ENCODE measurements at places on chromosomes 16 and 17.

- peak; percentile 63 for DNase-seq
Measured at GRCh38 chr17:77476931-77477805, 336.4 kb downstream of the SEC14L1 start.

DNA sequence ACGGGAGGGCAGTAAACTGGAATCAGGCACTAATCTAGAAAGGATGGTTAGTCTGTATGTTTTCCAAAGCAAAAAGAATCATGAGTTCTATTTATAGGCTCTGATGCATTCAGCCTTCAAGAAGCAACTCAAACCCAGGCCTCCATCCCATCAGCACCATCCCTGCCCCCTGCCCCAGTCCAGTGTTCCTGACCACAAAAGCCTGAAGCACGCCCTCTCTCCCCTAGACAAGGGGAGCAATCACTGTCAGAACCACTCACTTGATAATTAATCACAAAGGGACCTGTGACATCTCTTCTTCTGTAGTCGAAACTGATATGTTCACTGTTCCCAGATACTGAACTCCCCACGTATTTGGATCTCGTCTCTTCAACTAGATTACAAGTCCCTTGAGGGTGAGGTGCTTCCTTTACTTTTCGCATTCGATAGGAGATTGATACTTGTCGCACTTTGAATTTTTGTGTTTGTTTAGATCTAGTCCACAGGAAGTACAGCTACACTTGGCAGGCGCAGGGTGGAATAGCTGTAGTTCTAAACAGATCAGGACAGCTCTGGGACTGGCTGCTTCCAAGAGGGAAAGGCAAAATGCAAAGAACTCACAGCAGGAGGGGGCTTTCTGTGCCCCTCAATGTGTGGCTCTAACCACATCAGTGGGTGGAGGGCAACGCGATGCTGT, 36.4 kb upstream of the CCDC182 start:
- no peak for DNase-seq

DNA sequence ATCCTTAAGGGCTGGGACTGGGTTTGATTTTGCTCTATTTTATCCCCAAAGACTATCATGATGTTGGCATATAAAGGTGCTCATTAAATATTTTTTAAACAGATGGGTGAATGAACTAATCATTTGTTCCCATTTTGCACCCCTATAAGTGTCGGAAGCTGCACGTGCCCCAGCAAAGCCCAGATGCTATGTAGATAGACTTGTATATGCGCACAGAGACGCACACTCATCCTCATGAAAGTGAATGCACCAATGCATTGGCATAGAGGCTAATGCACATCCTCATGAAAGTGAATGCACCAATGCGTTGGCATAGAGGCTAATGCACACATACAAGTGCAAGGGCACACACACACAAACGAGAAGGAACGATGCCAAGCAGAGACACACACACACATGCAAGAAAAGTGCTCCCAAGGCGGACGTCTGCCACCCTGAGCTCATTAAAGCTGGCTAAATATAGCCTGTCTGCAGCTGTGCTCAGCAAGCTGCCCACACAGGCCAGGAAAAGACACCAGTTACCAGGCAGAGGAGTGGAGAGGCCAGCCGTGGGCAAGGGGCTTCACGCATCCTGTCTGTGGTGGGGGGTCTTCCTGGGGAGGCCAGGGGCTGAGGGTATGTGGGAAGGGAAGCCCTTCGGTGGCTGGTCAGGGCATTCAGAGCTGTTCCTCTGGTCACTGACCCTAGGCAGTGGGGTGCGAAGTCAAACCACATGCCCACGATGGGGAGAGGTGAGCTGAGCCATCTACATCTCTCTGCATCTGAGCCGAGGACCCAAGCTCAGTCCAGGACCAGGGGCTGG, 52.6 kb downstream of the PIMREG start:
- no peak for DNase-seq

GRCh38 chr16:54582631-54583250, 296.2 kb upstream of the IRX3 start:
- DNase-seq = no peak

GRCh38 chr16:1532081-1532760, 1.2 kb upstream of the TMEM204 start:
- no peak for DNase-seq

- no peak for DNase-seq
Measured at GRCh38 chr16:8489580-8489979, 100.7 kb downstream of the TMEM114 start.

DNA sequence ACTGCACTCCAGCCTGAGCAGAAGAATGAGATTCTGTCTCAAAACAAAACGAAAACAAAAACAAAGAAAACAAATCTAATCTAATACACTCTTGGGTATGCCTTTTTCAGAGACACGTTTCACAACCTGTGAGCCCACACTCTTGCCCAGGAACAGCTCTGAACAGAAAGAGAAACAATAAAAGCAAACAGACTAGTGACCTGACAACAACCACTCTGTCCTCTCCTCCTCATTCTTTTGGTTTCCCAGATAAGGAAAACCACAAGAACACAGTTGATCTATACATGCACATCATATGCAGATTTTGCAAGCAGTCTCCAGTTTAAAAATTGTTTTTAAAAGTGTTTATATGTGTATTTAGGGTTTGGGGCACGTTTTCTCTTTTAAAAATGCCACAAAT, 1.3 kb downstream of the MKS1 start:
- no peak for DNase-seq

GRCh38 chr16:57452021-57452420, 4.7 kb downstream of the COQ9 start:
- no peak for DNase-seq

- no peak for DNase-seq
Measured at GRCh38 chr17:64658931-64659330, 3.2 kb downstream of the SMURF2 start.

GRCh38 chr16:69611103-69611640, 45.4 kb downstream of the NFAT5 start:
- no peak for DNase-seq

DNA sequence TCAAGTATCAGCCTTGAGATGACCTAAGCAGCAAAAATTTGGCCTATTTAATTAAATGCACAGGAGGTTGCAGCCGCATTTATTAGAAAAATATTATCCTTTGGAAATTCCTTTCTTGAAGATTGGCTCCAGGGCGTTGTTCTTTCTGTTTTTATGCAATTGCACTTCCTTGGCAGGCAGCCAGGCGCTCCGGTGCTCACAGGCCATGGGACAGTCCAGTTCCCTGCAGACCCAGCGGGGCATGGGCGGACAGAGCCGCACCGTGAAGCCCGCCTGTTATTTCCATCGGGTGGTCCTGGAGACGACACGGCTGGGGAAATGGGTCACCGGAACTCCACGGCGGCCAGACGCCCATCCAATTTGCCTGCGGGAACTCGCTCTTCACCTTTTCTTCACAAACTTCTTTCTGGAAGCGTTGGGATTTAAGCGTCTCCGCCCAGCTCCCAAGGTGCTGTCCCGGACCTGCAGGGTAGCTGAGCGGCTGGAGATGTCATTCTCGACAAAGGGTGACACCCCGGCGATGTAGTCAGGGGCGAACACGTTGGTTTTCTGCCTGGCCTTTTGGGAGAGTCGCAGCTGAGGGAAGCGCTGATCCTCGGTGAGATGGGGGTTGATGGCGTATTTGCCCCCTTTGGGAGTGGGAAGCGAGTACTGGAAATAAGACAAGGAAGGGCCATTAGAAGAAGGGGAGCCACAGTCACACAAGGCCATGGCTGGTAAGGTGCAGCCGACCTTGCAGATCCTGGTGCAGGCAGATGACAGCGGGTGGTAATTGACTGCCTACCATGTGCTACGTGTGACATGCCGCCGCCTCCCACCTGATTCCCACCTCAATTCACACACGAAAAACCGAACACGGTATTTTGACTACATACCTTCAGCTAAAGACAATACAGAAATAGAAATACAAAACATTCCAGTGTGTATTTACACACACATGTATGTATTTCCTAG, 12.5 kb downstream of the NOB1 start:
- DNase-seq = no peak

GRCh38 chr17:47810200-47810821, 11.3 kb downstream of the OSBPL7 start:
- DNase-seq = peak; percentile 74

DNA sequence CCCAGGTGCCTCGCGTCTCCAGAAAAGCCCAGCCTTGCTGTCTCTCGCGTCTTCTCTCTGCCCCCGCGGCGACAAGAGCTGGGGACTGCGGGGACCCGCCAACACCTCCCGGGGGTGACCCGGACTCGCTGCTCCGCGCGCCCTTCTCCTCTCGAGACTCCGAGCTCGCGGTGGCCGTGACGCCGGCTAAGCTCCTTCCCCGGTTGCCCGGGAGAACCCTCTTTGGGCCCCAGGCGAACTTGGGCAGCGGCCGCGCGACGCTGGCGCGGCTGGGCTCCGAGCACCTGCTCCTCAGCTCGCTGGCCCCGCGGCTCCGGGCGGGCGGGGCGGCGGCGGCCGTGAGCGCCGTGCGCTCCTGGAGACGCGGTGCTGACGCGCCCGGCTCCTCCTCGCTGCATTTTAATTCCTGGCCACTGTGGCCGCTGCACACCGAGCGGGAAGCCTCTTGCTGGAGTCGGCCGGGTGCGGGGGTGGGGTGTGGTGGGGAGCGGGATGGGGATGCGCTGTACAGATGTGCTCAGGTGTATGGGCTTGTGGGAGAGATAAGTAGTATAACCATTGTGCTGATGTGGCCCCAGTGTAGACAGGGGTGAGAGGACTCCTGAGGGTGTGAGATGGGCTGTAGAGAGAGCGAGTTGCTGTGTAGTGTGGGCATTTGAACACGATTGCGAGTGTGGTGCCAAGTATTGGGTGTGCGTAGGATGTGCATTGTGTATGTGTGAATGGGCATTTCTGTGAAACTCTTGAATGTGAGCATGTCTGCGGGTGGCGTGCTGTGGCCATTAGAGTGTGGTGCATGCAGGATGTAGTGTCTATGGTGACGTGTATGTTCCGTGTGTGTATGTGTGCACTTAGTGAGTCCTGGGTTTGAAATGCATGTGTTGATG, at the start of gene ASIC2:
Gene ASIC2 (minus strand): TSS at position 315 of the 887 bp plus-strand sequence.
- no peak for DNase-seq

- DNase-seq = no peak
Measured at GRCh38 chr17:3896108-3896967, 3.5 kb upstream of the CAMKK1 start.

DNA sequence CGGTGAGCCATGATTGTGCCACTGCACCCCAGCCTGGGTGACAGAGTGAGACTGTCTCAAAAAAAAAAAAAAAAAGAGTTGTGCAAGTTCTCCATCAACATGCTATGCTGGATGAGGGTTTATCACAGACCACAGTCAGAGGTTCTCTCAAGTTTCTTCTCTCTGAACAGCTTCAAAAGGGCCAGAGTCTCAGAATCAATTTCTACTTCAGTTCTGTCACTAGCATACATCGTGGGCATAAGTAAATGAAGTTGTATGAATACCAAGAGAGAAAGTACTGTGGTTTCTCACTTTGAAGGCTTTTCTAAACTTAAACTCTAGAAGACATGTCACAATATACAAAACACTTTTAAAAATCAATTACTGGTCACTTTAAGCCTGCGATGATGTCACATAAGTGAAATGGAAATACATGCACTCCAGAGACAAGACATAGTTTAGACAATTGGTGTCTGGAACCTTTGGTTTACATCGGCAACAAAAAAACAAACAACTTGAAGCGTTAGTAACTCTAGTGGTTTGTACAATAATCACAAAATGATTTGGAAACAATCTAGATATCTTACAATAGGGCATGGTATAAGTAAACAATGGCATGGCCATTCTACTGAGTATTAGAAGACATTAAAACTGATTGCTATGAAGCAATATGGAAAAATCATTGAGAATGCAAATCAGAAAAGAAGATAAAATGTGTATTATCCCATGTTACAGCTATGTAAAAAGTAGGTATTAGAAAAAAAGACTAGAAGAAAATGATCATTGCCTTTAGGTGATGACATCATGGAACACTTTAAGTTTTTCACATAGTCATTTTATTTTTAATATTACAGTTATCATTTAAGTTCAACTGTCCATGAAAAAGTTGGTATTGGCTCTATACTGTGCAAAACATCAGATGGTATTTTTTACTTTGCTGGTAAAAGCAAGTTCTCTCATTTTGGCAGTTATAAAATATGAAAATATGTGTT, 232.3 kb downstream of the ZFHX3 start:
- DNase-seq = no peak

GRCh38 chr16:70508752-70509151, 14.6 kb downstream of the COG4 start:
- no peak for DNase-seq

DNA sequence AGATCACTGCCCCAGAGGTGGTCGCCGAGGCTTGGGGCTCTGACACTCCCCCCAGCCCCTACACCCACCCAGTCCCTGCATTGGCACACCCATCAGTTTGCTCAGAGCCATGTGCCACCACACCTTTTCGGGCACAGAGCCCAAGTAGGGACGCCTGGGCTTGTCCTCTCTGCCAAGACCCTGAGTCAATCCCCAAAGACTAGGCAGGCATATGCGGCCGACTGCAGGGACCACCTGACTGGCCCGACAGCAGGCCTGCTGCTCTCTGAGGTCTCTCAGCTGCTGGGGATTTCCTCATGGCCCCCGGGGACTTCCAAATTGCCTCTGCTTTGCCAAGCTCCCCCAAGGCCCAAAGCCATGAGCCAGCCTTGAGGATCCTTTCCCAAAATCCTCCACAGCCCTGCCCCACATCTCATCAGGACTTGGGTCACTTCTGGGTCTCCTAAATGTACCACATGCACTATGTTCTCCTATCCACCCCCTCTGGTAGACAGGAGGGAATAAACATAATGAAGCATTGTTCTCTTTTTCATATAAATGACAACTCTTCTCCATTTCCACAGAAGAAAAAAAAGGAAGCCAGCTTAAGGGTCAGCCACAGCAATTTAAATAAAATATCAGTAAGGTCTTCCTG, 30.6 kb downstream of the MYO18A start:
- no peak for DNase-seq

DNA sequence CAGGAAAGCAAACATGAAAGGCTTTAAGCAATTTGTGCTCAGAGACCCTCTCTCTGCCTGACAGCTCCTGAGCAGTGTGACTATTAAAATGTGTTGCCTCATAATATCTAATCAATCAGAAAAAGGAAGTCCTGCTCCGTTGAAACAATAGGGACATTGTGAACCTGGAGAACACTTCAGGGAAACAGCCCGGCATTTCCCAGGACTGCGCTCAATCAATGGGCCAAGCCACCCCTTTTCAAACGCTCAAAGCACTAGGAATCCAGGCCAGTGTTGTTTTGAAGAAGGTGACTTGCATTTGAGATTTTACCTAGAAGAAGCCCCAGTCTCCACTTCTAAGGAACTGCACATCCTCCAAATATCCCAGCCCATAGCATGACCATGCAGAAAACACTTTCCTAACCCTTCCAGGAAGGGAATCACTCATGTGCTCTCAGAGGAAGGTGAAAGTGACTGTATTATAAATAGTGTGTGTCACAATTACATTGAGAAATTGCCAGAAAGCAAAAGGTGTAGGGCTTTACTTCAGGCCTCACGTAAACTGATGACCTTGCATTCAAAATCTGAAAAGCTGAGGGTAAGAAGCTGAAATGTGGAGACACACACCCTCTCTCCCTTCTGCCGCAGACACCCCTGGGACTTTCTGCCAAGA, 19.4 kb downstream of the CDRT4 start:
- DNase-seq = no peak
